ENCODE measurements at places on chromosomes 16 and 17. TPM values are rescaled to one million over a fixed set of nuclear protein-coding genes. Genes with fewer than 3 reads are reported as not detected.
A peak's percentile ranks its signal among the peaks of the same experiment; 100 is the strongest.

GRCh38 chr16:81928975-81929374, 82.3 kb downstream of the SDR42E1 start:
- DNase-seq, result no peak

- DNase-seq, result no peak
Observed at GRCh38 chr16:6891496-6891895, 441.1 kb upstream of the RBFOX1 start.

DNA sequence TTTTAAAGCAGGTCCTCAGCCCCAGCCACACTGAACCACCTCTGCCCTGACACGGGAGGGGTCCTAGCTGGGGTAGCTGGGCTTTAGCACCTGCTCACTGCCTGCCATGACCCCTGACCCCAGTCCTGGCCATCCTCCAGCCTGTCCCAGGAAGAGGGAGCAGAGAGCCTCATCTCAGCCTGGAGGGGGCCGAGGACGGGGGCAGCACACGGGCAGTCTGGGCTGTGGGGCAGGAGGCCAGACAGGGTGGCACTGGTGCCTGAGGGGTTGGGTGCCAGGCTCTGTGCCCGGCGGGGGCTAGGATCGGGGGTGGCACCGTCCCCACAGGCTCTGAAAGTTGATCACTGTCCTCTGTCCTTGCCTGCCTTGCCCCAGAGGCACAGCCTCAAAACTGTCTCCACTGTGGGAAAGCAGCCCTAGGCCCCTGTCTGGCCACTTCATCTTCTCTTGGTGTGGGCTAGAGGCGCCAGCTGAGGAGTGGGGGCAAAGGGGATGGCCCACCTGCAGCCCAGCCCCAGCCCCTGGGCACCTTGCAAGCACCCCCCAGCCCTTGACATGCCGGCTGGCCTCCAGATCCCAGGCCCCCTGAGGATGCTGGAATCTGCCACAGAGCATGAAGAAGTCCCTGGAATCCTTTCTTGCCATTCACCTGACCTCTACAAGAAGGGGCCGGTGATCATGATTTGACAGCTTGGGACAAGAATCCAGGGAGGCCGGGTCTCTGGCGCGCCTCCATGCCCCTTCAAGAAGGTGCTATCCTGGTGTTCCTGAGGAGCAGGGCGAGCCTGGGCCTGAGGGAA, 15.7 kb downstream of the ENDOV start:
- no peak for DNase-seq

STH gene
- not detected for total RNA-seq

C16orf46 gene
- total RNA-seq, result 0.95 TPM

DNA sequence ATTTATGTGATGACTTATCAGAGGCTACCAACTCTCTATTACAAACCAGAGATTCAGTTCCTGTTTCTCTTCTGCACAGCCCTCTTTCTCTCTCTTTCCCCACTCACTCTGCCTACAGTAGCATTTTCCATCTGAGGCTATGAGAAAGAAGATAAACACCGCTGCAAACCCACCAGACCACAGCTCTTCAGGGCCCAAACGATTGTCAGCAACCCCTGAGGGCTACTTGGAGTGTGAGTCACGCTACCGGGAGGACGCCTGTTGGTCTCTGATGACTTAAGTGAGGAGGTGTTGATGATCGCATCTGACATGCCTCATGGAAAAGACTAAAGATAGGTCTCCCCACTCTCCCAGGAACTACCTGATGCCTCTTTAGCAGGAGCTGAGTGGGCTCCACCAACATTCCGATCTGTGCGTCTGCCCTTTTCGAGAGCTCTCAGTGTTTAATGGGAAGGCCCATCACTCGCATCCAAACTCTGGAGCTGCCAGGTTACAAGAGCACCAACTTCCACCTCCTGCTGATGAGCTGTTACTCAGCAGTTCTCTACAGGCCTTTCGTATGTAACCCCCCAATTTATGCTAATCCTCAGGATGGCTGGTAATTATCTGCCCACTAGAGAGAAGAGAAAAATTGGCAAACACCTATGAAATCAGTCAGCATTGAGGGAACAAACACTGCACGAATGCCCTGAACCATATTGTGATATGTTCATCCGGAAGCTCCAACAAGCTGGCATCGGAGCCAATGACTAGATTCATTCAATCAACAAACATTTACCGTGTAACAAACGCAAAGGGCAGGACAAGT, 9.2 kb downstream of the GRIN2A start:
- no peak for DNase-seq

DNA sequence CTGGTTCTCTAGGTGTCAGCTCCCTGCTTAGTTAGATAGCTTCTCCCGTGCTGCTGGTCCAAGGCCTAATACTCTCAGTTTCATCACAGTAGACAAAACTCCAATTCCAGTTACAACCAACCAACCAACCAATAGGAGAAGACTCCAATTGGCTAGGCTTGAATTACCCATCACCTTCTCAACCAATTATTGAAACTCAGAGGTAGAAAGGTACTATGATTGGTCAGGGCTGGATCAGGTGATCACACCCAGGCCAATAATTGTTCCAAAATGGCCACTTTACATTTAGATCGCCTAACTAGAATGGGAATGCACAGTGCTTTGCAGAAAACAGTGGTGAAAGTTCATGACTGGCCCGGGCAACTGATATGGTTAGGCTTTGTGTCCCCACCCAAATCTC, 49.5 kb upstream of the CRHR1 start:
- peak; percentile 5 for DNase-seq

DNA sequence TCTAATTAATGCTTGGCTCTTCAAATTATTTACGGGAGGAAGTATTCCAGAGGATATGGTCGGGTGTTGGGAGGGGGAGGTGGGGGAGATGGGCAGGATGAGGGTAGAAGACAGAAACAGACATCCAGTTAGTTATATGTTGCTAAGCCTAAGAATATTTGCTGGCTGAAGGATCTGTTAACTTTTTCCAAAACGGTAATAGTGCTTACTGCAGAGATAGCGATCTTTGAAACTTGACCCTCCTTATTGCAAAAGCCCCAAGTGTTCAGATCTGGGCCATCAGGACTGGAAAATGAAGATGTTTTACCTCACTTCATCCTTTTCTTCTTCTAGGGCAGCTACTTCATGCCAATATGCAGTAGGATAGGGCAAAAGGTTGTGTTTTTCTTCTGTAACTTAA, 27.0 kb upstream of the MMD start:
- DNase-seq, result no peak

GRCh38 chr17:12624211-12624610, 41.5 kb upstream of the MYOCD start:
- no peak for DNase-seq

- no peak for DNase-seq
Observed at GRCh38 chr16:4362476-4363135, 9.0 kb upstream of the VASN start.

- no peak for DNase-seq
Observed at GRCh38 chr17:33099252-33099651, 107.6 kb downstream of the SPACA3 start.

GRCh38 chr16:88634141-88634993, 4.0 kb upstream of the IL17C start:
- DNase-seq, result no peak

DNA sequence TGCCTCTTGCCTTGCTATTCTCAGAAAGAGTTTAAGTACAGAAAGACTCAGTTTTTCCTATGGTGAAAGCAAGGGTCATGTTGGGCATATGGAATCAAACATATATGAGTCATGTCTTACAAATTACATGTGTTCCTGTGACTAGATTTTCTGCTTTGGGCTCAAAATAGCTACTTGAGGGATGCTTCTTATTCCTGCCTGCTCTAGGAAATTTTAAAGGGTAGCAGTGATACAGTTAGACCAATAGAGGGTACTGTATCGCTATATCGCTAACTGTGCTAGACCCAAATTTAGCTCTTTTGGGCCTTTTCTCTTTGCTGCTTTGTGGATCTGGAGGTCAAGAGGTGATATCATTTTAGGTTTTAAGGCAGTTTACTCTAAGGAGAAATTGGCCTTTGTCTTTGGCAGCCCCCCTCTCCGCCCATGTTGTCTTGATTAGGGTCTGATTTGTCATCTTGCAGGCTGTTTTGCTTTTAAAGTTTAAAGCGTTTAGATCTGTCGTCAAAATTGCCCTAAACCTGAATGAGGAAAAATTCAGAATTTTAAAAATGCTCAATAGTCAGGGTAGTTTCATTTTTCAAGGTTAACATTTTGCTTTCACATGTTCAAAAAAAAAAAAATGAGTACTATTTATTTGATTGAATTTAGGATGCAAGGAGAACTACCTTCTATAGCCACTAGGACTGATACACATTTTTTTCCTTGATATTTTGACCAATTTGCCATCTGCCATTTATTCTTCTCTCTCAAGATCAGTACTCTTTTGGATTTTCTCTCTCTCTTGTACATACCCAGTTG, 8.8 kb downstream of the NFATC3 start:
- DNase-seq, result no peak

CDRT15L2 gene
- total RNA-seq, result not detected

GRCh38 chr17:36464765-36465088, 21.8 kb upstream of the ZNHIT3 start:
- no peak for DNase-seq

IGSF6 gene
- not detected for total RNA-seq

- DNase-seq, result peak; percentile 49
Observed at GRCh38 chr17:79845601-79845949, 6.3 kb upstream of the CBX4 start.

ABHD15 gene
- total RNA-seq, result 10.5 TPM

SDK2 gene
- 0.09 TPM for total RNA-seq

DNA sequence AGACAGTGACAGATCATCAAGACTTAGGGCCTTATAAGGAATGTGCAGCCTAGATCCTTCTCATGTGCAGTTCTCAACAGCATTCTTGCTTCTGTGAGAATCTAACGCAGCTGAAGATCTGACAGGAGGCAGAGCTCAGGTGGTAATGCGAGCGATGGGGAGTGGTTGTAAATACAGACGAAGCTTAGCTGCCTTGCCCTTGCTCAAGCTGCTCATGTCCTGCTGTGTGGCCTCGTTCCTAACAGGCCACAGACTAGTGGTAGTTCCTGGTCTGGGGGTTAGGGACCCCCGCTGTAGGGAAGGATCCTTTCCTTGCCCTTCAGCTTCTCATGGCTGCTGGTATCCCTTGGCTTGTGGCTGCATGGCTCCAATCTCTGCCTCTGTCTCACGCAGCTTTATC, 10.3 kb upstream of the NTN1 start:
- DNase-seq, result no peak

- peak; percentile 61 for DNase-seq
Observed at GRCh38 chr17:78409191-78409928, 30.9 kb downstream of the PGS1 start.

LRRC45 gene
- 33.2 TPM for total RNA-seq

- no peak for DNase-seq
Observed at GRCh38 chr16:50808929-50809538, 67.1 kb downstream of the CYLD start.

- no peak for DNase-seq
Observed at GRCh38 chr17:2250140-2251095, 53.2 kb downstream of the SMG6 start.

IL21R gene
- 0.12 TPM for total RNA-seq

GRCh38 chr17:81422776-81423697, 27.8 kb downstream of the BAHCC1 start:
- no peak for DNase-seq

TMEM11 gene
- 39.1 TPM for total RNA-seq

Data from Caco-2 (cell line).